ENCODE measurements at places on chromosomes 4 and X.
A peak's percentile ranks its signal among the peaks of the same experiment; 100 is the strongest.

DNA sequence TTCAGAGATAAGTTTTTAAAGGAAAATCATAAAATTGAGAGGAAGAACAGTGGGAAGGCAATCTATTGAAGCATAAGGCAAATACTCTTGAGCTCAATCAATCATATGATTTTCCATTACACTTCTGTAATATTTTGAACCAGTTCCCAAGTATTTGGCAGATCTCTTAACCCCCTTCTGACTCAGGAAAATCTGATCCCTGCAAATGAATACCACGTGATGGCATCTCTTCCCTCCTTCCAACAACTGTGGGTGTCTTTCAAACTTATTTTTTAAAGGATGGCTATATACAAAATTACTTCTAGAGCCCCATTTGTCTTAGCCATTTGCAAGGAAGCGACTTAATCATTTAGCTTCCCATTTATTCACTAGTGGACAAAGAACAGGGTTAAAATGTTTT lies 41.9 kb downstream of the AMOT start:
- DNase-seq: no peak

DNA sequence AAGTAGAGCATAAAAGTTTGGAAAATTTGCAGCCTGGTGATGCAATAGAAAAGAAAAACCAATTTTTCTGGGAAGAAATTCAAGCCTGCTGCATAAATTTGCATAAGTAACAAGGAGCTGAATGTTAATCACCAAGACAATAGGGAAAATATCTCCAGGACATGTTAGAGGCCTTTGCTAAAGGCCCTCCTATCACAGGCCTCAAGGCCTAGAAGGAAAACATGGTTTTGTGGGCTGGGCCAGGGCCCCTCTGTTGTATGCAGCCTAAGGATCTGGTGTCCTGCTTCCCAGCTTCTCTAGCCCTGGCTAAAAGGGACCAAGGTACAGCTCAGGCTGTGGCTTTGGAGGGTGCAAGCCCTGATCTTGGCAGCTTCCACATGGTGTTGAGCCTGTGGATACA lies 6.2 kb upstream of the RTL3 start:
- no peak for DNase-seq

GRCh38 chrX:10620121-10620699 lies at the start of gene MID1:
Gene MID1, minus strand, starts transcription at chrX:10620585. Its CDS starts 53,038 bp downstream, at chrX:10567547.
- DNase-seq: peak; percentile 0

DNA sequence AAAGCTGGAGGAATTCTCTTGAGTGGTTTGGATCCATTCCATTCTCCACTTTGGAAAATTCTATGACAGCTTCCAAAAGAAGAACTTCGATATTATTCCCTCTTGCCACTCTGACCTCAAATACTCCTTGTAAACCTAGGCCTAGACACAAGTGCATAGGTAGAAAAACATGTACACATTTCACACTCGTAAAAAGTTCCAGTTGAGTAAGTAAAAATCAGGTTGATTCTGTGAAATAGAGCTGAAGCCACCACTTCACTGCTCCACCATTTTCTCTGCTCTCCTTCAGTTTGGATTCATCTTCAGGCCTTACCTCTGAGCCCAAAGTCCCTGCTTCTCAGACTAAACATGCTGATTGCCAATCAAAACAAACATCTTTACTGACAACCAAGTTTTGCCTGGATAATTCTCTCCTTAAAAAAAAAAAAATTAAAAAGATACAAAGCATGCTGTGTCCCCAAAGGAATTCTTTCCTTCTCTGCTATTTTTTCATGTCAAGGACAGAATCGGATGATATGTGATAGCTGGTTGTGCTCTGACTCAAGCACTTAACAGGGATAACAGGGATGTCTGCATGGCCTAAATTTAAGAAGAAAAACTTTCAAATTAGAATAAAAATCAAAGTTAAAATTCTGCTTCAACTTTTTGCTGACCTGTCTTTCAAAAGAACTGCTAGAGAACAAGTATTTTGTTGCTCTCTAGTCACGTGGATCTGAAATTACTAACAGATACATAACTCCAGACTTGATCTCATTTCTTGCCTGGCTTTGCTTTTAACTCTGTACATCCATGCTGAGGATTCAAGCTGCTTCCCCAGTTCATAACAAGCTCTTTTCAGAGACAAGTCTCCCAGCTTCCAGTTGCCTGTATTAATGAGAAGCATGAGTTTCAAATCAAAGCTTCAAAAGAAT lies 420.9 kb upstream of the INTU start:
- DNase-seq: no peak

- DNase-seq: no peak
Observed at GRCh38 chrX:10636337-10636736, 16.0 kb upstream of the MID1 start.

Measured in stimulated activated CD8-positive, alpha-beta memory T cell treated with anti-CD3 and anti-CD28 coated beads, Interleukin-15, amount 100 ng/mL, for 48 hours (primary cell).